K562 (cell line): ENCODE measurements at places on chromosomes 7 and 10.

- DNase-seq = no peak
Observed at GRCh38 chr7:68485253-68485917, 1112.9 kb upstream of the AUTS2 start.

DNA sequence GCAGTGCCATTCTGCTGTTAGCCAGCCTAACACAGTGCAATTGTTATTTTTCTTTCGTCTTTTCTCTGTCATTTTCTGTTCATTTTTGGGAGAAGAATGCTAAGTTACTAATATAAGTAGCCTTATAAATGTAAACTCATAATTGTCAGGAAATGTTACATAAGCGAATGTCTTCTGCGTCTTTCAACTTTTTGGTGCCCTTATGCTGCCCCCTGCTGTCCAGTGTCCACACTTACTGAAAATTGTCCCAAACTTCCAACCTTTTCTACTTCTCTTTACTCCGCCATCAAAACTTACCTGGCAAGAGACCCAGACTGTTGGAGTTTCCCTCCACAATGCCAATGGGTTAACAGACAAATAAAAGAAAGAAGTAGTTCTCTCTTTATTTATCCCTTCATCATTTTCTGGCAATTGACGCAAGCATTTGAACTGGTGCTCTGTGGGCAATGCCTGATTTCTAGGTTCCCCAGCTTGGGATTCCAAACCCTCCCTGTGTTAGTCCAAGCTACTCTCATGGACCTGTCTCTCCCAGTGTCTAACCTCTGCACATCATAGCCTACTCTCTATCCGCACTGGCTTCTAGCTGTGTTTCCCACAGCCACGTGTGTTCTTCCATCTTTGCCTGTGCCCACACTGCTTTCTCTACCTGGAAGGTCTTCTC is 21.0 kb upstream of the EPC1 start:
- DNase-seq = peak; percentile 77

DNA sequence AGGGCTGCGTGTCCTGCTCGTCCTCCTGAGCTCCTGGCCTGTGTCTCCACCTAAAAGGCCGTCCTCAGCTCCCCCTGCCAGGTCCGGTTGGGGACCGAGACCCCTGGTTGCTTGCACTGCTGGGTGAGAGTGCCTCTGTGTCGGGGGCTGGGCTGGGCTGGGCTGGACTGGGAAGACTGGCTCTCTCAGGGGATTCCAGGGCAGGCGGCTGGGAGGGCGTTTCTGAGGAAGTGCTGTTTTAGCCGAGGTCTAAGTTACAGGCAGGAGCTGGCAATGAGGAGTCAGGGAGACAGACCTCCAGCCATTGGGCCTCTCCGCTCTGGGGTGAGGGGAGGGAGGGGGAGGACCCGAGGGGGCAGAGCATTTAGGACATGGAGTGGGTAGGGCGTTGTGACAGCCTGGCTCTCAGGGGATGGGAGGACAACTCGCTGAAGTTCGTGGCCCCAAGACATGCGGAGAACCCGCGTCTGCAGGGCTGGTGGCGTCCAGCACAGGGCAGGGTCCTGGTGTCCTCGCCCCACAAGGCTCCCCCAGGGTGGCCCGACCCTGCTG is 20.9 kb downstream of the FOXK1 start:
- no peak for DNase-seq

- DNase-seq = no peak
Observed at GRCh38 chr7:44077681-44078091, 4.6 kb downstream of the POLM start.

DNA sequence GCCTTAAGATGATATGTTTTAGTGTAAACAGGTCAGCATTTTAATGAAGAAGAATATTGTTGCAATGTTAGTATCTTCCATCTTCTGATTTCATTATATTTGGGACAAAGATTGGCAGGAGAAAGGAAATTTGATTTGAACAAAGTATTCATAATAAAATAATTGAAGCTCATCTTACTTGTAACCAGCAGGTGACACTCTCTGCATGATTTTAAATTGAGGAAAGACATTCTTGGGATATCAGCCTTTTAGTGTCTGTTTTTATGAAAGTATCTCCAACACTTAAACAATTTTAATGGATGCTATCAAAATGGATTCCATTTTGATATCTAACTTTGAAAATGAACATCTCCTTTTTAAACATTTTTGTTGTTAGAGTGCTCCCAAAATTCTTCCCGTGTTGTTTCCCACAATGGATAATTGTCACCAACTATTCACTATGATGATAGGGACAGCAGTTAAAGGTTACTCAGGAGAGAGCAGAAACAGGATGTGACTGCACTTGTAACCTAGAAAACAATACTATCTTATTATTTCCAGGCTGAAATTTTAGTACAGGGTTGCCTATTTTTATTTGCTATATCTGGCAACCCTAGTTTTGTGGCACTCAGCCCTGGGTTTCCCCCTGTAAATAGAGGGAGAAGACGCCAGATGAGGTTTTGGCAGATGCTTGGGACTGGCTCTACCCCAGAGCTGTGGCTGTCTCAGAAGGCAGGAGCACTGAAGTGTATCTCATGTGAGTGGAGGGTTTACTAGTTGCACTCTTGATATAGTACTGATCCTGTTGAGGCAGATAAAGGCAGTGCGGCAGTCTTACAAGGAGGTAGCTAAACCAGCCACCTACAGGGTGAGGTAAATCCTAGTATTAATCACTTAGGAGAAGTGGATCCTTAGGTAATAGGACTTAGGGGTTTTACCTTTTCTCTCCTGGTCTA is 31.0 kb upstream of the ABCB4 start:
- DNase-seq = no peak

DNA sequence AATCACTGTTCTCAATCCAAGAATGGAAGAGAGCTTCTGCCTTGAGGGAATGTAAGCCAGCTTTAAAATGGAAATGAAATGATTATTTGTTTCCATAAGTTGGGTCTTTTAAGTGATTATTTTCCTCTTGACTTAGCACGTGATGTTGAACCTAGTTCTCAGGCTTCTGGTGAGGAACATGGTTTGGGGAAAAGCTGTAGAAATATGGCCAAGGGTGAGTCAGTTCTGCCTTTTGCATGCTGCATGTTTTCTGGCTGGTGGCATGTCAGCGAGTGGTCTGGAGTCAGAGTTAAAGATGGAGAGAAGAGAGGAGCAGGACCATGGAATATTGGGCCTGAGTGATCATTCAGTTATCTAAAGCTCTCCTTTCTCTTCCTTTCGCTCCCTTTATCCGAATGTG is 54.0 kb downstream of the DNAH11 start:
- DNase-seq = no peak

GRCh38 chr10:89640241-89640640 is 4.8 kb downstream of the PANK1 start:
- DNase-seq = no peak

GRCh38 chr10:62728479-62728878 is 76.0 kb upstream of the ADO start:
- no peak for DNase-seq

GRCh38 chr10:61971003-61971325 is 69.5 kb downstream of the ARID5B start:
- DNase-seq = no peak
